Lung (tissue), 17 donors: ENCODE measurements at places on chromosomes 3 and 15.

DNA sequence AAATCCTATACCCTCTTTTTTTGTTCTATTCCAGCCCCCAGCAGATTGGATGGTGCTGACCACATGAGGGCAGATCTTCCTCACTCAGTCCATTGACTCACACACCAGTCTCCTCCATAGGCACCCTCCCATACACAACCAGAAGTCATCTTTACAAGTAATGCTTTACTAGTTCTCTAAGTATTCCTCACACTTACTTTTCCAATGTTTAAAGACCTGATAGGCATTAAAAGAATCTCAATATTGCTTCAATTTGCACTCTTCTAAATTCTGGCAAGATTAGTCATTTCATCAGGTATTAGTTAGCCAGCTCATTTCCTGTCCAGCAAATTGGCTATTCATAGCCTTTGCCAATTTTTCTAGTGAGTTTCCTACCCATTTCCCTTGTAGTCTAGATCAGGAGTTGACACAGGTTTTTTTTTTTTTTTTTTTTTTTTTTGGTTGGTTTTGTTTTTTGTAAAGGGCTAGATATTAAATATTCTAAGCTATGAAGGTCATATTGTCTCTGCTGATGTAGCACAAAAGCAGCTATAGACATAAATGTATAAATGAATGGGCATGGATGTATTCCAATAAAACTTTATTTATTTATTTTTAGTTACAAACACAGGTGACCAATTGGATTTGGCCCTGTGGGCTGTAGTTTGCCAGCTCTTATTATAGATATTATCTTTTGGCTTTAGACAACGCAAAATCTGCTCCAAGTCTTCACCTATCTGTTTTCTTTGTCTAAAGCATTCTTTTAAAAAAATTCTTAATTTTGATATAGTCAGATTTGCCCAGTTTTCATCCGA, 76.1 kb downstream of the ABHD5 start:
- DNase-seq, result no peak

DNA sequence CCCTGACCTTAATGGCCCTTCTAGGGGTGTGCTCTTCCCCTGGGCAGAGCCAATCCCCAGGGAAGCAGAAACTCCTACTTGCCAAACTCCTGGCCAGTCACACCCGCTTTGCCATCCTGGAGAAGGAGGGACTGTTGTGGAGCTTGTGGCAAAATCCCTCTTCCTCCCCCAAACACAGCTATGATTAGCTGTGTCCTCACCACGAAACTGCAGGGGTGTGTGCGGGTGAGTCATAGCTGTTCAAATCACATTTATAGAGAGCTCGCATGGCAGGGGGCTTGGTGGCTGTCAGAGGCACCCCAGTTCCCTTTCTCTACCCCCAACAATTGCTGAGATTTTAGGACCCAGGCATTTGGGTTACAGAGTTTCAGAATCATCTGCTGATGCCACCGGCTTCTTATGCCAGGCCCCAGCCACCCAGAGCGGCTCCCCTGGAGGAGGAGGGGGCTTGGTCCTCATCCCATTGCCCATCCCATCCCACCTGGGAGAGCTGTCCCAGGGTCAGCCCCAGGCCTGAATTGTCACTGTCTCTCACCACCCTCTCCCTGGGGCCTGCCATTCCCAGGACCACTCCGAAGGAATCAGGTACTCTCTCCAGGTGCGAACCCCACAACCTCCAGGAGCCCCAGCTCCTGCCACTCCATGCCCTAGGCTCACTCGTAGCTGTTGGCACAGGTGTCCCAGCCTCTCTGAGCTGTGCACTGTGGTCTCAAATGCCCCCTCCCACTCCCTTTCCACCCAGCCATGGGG, 28.8 kb upstream of the MAGEF1 start:
- no peak for DNase-seq

GRCh38 chr15:28960979-28961378, 75.2 kb downstream of the APBA2 start:
- DNase-seq, result no peak

- no peak for DNase-seq
These were observed 2.1 kb upstream of the GNB5 start for GRCh38 chr15:52193321-52193720.

GRCh38 chr3:13316603-13317002, 103.5 kb downstream of the NUP210 start:
- DNase-seq, result no peak

GRCh38 chr3:69425249-69425648, 39.4 kb upstream of the FRMD4B start:
- DNase-seq, result peak; percentile 60

- peak; percentile 87 for DNase-seq
These were observed 4.3 kb downstream of the DAZL start for GRCh38 chr3:16600780-16601536.

DNA sequence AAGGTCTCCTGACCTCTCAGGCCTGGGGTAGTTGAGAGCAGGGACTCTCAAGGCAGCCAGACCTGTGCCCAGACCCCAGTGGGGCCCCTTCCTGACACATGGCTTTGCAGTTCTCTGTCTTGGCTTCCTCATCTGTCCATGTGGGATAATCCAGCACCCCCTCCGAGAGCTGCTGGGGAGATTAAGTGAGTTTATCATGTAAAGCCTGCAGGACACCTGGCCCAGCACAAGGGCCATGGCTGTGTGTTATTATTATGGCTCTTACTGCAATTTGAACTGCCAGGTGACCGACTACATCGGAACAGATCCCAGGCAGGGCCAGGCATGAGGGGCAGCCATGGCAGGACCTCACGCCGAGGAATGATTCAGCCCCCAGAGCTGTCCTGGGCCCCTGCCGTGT, 12.6 kb downstream of the DUSP7 start:
- no peak for DNase-seq

DNA sequence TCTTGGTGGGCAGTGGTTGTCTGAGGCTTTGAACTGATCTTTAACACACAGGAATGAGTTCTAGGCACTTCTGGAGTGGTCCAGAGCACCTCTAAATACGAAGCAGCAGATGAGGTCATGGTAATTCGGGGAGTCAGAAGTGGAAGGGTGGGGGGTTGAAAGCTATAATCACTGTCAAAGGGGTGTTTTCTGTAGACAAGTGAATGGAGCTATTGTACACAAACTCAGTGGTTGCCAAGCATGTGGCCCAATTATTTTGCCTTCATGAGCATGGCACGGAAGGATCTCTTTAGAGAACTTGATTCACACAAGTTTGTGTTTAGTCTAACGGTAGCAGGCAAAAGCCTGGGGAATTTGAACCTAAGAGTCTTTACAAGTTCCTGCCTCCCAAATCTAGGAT, 6.3 kb downstream of the FRMD5 start:
- DNase-seq, result no peak

GRCh38 chr3:43723121-43723734, 32.5 kb downstream of the ABHD5 start:
- DNase-seq, result no peak
